ENCODE measurements at places on chromosomes 3 and 15.

DNA sequence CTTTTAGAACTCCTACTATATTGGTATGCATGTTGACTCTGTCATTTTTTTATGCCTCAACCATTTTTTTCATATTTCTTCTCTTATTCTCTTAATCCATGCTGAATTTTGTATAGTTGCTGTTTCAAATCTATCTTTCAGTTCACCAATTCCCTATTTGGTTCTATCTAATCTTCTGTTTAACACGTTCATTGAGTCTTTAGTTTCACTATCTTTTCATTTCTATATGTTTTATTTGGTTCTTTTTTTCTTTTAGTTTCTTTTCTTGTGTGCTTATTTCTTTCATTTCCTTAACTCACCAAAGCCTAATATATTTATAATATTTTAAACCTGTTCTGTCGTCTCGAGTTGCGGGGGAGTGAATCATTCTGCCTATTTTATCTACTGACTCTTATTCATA lies 8.0 kb downstream of the AQP9 start:
- no peaks in the 10 kb centered on the region for H3K4me1 ChIP-seq
- H3K27ac ChIP-seq, result no peak overlapping the region
- H3K4me3 ChIP-seq, result no peak overlapping the region

DNA sequence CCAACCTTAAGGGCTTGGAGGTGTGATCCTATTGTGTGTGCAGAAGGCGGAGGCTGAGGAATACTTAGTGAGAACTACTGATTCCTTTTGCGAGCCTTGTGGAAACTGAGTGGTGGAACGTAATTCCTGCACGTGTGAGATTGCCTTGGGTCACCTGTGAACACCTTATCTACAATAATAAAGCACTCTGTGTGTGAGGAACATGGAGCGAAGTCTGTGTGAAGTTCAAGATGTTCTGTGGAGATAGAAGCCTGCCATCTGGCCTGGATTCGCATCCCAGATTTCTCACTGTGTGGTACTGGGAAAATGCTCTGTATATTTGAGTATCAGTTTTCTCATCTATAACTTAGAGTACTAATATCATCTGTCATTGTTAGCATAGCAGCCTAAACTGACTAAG lies 179.5 kb upstream of the PDZRN3 start:
- peaks cover 1% of the 10 kb centered on the region for H3K4me1 ChIP-seq
- H3K27me3 ChIP-seq, result no peaks in the 10 kb centered on the region
- H3K4me3 ChIP-seq, result no peak overlapping the region
- H3K27ac ChIP-seq, result no peak overlapping the region

DNA sequence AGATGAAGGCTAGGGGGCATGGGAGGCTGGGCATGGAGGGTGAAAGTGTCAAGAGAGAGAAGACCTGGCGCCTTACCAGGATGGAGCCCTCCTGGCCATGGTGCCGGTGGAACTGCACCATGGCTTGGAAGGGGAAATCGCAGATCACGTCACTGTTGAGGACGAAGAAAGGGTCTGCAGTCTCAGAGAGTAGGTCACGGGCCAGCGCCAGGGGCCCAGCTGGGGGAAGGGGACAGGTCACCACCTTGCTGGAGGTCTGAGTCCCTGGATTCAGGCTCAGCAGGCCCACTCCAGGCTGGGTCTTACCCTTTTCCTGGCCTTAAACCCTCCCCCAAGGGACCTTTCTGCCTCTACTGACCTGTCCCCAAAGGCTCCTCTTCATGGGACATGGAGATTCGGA lies 855 bp downstream of the GMPPB start:
- peaks cover 29% of the 10 kb centered on the region for H3K4me1 ChIP-seq
- peaks cover 17% of the 10 kb centered on the region for H3K36me3 ChIP-seq
- H3K4me3 ChIP-seq, result peak overlapping the region; percentile 87

DNA sequence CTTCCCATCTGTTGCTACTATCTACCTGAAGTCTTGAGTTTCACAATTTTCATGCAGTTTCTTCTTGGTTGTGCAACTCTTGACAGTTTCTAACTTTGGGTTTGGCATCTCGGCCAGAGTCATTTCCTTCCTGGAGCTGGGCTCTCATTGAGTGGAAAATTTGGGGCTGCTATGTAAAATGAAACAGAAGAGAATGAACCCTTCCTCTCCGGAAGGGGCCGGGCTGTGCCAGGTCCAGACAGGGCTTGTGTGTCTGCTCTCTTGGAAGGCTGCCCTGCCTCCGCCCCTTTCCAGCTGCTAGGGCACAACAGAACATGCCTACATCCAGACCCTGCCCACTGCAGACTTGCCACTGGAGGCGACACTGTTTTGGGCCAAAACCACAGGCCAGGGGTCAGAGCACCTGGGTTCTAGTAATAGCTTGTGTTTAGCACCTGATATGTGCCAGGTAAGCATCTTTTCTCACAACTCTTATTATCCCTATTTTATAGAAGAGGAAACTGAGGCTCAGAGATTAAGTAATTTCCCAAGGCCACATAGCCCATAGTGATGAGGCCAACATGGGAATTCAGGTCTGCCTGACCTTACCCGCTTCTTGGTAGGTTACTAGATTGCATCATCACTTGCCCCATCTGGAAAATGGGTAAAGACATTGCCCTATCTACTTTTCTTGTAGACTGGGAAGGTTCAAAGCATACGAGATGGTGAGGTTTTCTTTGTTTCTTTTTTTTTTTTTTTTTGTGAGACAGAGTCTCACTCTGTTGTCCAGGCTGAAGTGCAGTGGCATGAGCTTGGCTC lies 25.0 kb downstream of the IRAK2 start:
- H3K4me1 ChIP-seq, result peaks cover 56% of the 10 kb centered on the region
- no peak for DNase-seq
- H3K27me3 ChIP-seq, result no peaks in the 10 kb centered on the region
- no peak overlapping the region for H3K4me3 ChIP-seq
- peak overlapping the region; percentile 58 for H3K27ac ChIP-seq
- H3K36me3 ChIP-seq, result no peaks in the 10 kb centered on the region

DNA sequence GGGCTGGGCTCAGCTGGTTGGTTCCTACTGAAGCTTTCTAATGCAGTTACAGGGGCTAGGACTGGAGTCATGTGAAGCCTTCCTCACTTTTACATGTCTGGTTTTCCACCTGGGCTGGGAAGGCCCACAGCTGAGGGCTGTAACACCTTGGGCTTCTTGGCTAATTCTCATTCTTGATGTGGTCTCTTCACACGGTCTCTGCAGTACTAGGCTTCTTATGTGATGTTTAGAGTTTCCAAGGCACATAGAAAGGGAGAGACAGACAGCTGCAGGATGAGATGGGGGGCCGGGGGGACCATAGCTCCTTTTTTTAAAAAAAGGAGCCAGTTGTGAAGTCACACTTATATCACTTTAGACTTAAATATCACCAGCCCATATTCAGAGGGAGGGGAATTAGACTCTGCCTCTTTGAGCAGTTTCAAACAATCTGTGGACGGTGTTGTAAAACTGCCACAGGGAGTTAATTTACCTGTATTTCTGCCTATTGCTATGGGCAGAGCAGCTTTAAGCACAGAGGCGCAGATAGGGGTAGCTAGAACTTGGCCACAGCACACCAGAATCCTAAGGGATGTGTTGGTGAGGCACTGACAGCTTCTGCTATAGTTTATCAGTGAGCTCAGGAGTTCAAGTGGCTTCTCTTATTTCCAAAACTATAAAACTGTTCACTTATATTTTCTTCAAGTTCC lies 46.7 kb downstream of the NKIRAS1 start:
- no peaks in the 10 kb centered on the region for H3K27me3 ChIP-seq
- no peaks in the 10 kb centered on the region for H3K36me3 ChIP-seq
- H3K4me1 ChIP-seq, result peaks cover 48% of the 10 kb centered on the region
- DNase-seq, result no peak
- no peak overlapping the region for H3K27ac ChIP-seq

DNA sequence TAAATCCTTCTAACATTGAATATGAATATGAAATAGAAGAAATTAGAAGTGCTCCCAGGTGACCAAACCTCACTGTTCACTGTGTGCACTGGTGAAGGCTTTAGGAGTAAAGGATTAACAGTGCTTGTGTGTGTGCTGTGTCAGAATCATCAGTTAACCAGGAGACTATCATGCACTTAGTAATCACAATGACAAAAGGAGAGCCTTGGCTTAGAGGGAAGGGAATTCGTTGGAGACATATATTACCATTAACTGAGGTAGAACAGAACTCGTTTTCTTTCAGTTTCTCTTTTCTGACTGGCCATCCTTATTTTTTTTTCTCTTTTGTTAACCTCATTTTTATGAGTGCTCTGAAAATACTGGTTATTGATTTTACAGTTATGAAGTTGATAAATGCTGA lies 213.3 kb upstream of the GBE1 start:
- no peaks in the 10 kb centered on the region for H3K27me3 ChIP-seq
- DNase-seq, result no peak
- no peak overlapping the region for H3K27ac ChIP-seq

DNA sequence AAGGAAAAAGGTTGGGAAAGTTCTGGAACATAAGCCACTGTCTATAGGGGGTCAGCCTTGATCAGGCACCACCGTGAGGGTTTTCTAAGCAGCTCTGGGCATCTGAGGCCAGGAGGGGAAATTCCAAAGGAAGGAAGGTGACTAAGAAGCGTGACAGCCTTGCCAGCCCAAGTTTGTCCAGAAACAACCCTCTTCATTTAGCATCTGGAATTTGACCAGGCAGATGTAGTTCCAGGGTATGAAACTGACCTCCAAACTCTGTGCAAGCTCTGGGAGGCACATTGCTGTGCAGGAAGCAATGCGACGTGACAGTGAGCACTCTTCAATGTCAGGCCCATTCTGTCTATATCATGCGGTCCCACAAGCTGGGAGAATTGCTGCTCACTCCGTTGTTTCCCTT lies 85.4 kb upstream of the TPM1 start:
- H3K27ac ChIP-seq, result peak overlapping the region; percentile 56
- no peaks in the 10 kb centered on the region for H3K36me3 ChIP-seq
- peaks cover 29% of the 10 kb centered on the region for H3K4me1 ChIP-seq
- no peak overlapping the region for H3K4me3 ChIP-seq
- no peaks in the 10 kb centered on the region for H3K27me3 ChIP-seq

DNA sequence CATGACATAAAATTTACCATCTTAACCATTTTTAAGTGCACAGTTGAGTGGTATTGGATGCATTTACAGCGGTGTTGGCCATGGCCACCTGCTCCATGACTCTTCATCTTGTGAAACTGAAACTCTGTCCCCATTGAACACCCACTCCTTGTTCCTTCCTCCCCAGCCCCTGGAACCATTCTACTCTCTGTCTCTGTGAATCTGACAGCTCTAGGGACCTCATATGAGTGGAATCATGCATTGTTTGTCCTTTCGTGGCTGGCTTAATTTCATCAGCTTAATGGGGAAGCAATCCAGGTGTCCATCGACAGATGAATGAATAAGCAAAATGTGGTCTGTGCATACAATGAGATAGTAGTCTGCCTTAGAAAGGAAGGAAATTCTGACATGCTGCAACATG lies 42.5 kb downstream of the PLXNA1 start:
- H3K27ac ChIP-seq, result no peak overlapping the region
- DNase-seq, result no peak
- peaks cover 9% of the 10 kb centered on the region for H3K36me3 ChIP-seq

GRCh38 chr3:156307704-156308103 lies 187.3 kb downstream of the KCNAB1 start:
- H3K4me3 ChIP-seq, result no peak overlapping the region
- H3K27me3 ChIP-seq, result no peaks in the 10 kb centered on the region
- H3K4me1 ChIP-seq, result peaks cover 14% of the 10 kb centered on the region

GRCh38 chr15:71121442-71121841 lies 6.2 kb downstream of the THSD4 start:
- H3K36me3 ChIP-seq, result no peaks in the 10 kb centered on the region
- peaks cover 21% of the 10 kb centered on the region for H3K4me1 ChIP-seq
- DNase-seq, result no peak
- H3K27me3 ChIP-seq, result no peaks in the 10 kb centered on the region

DNA sequence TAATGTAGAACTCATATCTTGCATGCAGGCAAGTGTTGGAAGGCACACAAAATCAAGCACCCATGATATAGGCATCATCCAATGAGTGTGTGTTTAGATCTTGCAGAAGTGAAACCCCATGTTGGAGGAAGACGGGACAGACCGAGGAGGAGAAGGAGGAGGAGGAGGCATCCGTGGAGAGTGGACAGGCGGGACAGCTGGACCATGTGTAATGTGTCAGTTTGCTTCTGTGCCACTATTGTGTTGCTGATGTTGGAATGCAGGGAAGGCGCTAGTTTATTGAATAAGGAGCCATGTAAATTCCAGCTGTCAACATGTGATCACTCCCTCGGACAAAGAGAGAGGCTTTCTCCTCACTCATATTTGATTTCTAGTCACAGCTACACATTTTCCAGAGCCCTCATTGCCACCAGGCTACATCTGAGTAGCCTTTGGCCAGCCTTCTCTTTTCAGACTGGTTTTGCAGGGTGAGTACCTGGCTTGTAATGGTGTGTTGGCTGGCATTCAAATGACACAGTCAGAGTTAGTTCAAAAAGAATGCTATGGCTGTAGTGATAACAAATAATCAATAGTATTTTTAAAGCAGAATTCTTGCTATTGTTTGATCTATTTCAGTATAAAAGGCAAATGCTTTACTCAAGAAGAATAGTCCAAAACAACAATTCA lies 1037.6 kb upstream of the NR2F2 start:
- no peak overlapping the region for H3K4me3 ChIP-seq
- no peaks in the 10 kb centered on the region for H3K27me3 ChIP-seq
- no peak overlapping the region for H3K27ac ChIP-seq
- no peak for DNase-seq

GRCh38 chr15:31486906-31487695 lies 160.5 kb downstream of the KLF13 start:
- no peak overlapping the region for H3K27ac ChIP-seq
- H3K27me3 ChIP-seq, result peaks cover 15% of the 10 kb centered on the region
- peak; percentile 76 for DNase-seq
- H3K36me3 ChIP-seq, result peaks cover 11% of the 10 kb centered on the region
- no peak overlapping the region for H3K4me3 ChIP-seq
- H3K4me1 ChIP-seq, result peaks cover 17% of the 10 kb centered on the region

- H3K4me1 ChIP-seq, result peaks cover 58% of the 10 kb centered on the region
- no peak for DNase-seq
- H3K27me3 ChIP-seq, result no peaks in the 10 kb centered on the region
- no peak overlapping the region for H3K4me3 ChIP-seq
Measured at GRCh38 chr3:86929046-86929445, 61.9 kb downstream of the VGLL3 start.

DNA sequence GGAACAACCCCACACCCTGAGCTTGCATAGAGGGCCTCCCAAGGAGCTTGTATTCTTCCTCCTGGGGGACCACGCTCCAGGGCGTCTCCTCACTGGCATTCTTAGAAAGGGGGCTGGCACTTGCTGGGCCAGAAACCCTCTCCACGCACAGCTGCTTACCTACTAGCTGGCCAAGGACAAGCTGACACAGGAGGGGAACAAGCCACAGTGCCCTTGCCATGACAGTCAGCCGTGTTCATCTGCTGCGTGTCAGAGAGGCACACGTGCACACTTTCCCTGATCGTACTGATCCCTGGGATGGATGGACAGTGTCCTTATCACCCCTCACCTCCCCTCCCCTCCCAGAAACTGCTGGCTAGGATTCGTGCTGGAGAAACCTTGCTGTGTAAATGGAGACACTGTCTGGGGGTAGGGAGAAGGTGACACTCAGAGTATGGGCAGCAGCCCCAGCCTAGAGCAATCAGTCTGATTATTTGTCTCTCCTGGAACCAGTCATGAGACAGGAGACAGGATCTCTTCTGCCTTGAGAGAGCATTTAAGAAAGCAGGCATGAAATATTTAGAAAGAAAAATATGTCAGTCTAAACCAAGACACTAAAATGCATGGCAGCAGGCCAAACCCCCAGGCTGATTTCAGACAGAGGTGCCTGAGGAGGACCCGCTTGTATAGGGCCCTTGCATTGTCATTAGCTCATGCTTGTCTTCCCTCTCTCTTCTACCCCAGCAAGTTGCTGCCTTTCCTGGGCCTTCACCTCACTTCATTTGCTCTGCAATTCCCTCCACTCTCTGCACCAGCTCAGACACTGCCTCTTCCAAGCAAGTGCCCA lies 311.8 kb upstream of the TRIM42 start:
- peak; percentile 79 for DNase-seq
- H3K27me3 ChIP-seq, result no peaks in the 10 kb centered on the region
- H3K4me3 ChIP-seq, result no peak overlapping the region
- peaks cover 8% of the 10 kb centered on the region for H3K36me3 ChIP-seq
- peaks cover 26% of the 10 kb centered on the region for H3K4me1 ChIP-seq
